ENCODE measurements at places on chromosomes 4 and X.

DNA sequence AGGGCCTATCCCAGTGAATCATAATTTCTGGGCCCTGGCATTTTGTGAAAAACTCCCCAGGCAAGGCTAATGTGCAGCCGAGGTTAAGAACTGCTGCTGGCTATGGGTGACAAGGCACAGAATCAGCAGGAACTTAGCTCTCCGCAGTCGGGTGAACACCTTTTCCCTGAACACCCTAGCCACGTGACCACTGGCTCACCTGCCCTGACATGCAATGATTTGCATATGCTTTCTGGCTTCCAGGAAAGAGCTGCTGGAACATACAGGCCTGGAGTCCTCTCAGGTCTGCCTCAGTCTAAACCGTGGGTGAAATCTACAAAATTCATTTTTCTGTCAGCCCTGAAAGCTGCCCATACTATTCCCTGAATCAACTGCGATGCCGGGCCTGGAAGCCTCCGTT lies 56.6 kb downstream of the ZNF827 start:
- DNase-seq, result no peak

DNA sequence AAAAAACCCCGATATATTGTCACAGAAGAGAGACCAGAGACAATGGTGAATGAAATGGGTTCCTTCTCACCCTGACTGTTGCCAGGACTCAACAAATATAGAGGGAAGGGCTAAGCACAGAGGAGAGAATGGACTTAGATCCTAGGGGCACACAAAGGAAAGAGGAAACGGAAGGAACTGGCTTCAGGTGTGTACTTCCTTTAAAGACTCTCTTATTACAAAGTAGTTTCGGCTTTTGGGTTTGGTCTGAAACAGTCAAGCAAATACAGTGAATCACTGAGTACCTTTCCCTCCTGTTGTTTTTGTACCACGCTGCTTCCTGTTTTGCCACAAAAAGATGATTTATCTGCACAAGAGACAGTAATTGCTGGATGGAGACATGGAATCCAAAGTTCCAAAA lies 46.1 kb upstream of the S100G start:
- no peak for DNase-seq

- no peak for DNase-seq
These were observed 200.9 kb downstream of the DACH2 start for GRCh38 chrX:86349115-86349514.

DNA sequence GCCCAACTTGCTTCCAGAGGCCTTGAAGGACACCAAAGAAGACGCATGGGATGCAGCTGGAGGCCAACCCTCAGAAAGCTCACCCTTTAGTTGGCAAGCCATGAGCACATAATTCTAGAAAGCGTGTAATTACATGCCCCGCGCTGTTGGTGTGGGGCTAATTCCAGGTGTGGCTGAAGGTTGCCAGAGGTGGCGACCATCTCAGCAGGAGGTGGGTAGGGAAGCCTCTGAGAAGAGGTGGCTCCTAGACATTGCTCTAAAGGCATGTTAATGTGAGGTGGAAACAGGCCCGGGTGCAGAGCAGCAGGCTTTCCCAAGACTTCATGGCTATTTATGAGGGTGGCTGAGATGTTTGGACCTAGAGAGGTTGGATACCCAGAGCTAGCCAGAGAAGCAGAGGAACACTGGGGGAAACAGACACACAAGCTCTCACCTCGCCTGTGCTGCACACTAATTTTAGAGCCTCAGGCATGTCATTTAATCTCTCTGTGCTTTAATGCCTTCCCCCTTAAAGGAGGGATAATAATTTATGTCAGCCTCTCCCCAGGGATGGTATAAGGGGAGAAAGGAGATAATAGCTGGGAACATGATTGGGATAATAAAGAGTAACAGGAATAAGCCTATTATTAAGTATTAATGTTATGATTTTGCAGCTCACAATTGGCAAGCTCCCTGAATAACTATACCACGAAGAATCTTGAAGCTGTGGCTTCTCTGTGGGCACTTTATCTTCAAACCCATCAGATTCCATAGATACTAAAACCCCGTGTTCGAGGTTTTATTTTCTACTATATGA lies 60.0 kb upstream of the HELT start:
- DNase-seq, result no peak

- DNase-seq, result no peak
These were observed 99.6 kb upstream of the CCSER1 start for GRCh38 chr4:90027565-90027964.

GRCh38 chr4:139843641-139844040 lies 178.0 kb downstream of the MGST2 start:
- no peak for DNase-seq

DNA sequence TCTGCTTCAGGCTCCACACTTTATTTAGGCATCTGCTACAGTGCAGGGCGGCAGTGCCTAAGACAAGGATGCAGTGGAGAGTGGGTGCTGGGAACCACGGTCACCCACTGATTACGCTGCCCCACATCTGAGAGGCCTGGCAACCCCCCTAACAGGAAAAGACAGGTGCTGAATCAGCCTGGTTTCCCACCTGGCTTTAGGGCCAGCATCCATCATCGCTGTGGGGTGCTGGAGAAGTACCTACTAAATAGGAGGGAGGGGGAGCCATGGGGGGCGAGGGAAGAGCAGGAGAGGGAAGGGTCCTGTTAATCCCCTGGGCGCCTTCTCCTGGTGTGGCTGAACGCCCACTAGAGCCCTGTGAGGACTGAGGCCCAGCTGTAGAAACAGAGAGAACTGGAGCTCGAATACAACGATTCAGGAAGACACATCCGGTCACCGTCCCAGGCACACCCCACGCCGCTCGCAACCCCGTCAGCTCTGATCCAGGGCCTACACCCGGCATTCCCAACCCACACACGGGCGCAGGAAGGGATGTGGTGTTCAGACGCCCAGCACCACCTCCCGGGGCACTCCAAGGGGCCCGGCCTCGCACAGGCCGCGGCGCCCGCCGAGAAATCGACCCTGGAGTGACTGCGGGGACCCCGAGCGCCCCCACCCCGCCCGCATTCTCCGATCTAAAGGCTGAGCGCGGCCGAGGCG lies 554 bp downstream of the DCTD start:
- peak; percentile 20 for DNase-seq

GRCh38 chrX:124895947-124896346 lies 423.7 kb upstream of the TEX13C start:
- no peak for DNase-seq

DNA sequence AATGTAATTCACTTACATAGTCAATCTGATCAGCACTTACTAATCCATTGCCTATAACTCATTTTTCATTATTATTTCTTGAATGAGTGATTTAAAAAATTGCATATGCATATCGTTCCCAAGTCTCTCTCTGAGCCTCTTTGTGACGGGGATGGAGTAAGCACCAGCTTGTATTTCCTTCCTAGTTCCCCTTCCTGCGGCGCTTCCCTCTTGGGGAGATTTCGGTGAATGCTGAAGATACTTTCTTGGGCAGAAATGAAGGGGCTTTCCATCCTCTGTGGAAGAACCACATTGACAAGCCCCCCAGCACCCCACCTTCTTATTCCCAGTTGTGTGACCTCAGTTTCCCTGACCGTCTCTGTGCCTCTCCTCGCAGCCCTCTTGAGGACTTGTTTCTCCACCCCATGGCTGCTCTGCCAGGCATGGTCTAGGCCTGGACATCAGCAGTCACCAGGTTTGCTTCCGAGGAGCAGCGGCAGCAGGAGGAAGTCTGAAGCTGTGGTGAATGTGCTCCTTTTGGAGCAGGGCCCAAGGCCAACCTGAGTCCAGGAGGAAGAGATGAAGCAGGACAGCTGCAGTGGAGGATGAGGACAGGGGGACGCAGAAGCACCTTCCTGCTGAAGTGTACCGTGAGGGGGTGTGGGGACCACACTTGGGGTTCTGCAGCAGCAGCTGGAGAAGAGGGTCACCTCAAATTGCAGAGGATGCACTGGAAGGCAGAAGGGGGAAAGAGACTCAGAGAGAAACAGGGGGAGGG lies 124.9 kb downstream of the IRF2 start:
- no peak for DNase-seq

DNA sequence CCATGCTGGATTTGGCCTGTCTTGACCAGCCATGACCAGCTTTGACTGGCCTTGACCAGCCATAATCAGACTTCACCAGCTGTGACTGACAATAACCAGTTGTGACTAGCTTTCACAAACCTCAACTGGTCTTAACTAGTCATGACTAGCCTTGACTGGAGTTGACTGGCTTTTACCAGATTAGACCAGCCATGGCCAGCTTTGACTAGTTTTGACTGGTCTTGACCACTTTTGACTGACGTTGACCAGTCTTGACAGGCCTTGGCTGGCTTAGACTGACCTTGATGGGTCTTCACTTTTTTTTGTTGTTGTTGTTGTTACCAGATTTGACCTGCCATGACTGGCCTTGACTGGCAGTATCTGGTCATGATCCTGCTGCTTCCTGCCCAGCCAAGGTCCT lies 67.4 kb downstream of the RLIM start:
- no peak for DNase-seq

DNA sequence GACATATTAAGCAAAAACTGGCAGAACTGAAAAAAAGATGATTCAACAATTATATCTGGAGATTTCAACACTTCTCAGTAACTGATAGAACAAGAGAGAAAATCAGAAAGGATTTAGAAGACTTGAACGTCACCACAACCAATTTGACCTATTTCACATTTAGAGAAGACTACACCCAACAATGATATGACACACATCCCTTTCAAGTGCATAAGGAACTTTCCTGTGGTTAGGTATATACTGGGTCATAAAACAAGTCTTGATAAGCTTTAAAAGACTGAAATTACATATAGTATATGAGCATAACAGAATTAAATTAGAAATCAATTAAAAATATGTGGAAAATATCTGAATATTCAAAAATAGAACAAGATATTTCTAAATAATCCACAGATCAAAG lies 201.2 kb upstream of the HAND2 start:
- DNase-seq, result no peak

DNA sequence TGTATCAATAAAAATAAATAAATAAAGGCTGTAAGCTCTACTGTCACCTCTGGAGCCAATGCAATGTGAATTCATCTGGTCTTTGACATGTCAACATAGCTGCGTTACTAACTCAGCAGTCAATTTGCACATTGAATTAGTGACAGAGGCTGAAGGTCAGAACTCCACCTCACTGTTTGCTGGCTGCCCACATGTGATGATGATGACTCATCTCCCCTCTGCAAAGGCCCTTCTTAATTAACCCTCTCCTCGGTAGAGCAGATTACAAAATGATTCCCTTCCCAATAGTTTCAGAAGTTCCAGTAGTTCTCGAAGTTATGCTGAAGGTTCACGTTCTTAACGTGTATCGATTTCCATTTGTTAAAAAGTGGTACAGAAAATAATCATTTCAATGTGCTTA lies 1626.0 kb upstream of the TENM3 start:
- no peak for DNase-seq

- no peak for DNase-seq
These were observed 112.4 kb upstream of the LSM6 start for GRCh38 chr4:146063143-146063542.

DNA sequence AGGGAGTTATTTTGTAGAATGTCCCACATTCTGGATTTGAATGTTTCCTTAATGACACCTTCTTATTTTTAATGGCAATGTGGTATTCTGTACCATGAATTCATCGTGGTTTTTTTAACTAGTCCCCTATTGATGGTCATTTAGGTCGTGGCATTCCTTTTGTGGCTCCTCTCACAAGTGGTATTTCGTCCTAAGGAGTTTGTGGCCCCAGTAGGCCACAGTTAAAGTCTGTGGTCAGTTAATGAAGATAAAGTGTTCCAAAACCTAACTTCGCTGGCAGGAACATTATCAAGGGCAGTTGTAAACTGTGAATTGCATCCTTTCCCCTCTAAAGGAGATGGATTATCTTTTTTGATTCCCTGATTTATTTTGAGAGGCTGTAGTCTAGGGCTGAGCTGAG lies 133.2 kb downstream of the TMEM164 start:
- DNase-seq, result no peak

- no peak for DNase-seq
These were observed 163.2 kb downstream of the CCSER1 start for GRCh38 chr4:90290345-90290744.

DNA sequence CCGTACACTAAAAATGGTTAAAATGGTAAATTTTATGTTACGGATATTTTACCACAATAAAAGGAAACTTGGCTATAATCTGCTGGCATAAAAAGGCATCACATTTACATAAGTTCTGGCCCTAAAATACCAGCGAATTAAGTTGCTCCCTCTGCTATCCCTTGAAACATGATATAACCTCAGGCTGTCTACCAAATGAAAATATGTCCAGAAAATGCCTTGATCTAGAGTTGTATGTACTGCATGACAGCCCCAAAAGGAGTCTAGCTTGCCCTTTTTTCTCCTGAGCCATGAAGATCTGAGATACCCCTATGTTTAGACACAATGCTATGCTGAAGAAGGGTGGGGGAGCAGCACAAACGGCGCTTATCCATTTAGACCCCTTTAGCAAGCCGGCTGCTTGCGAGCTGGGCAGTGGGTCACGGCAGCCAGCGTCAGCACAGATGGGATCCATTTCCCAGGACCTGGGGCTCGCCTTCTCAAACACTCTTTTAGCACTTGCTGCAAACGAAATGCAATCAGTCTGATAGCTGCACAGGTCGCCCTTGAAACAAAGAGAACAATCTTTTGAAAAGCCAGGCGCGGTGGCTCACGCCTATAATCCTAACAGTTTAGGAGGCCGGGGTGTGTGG lies 77.0 kb downstream of the AFAP1 start:
- DNase-seq, result no peak

DNA sequence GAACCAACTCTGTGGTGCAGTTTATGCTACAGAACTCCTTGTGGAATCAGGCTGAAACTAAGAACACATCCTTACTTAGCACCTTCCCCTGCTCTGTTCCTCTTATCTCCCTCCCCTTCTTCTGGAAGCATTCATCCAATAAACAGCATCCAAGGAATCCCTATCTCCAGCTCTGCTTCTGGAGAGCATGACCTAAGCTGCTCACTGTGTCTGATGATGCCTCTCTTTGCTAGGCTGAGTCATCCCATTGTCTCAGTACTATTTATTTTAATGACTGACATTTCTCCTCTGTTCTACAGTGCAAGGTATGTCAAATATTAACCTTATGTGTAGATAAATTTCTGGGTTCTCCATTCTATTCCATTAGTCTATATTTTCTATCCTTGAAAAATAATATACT lies 71.2 kb downstream of the BEND2 start:
- no peak for DNase-seq

DNA sequence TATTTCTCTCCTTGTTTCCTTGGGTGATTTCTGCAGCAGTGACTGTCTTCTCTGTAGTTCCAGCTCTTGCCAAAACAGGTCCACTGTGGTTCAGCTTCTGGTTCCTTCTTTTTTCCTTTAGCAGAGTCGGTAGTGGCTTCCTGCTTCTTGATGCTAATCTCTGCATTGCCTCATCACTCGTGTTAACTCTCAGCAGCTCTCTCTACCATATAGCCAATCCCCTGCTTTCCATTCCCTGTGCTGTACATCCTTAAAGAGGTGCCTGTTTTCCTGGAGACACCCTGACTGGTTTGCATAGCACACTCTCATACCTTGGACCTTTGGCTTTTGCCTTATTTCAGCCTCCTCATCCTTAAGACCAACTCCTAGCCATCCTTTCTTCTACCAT lies 191.2 kb upstream of the LNX1 start:
- DNase-seq, result no peak

- DNase-seq, result no peak
These were observed 92.2 kb upstream of the TRIM2 start for GRCh38 chr4:153112041-153112441.

GRCh38 chrX:4588893-4589292 lies 875.4 kb upstream of the PRKX start:
- no peak for DNase-seq

All from stimulated activated CD4-positive, alpha-beta T cell treated with anti-CD3 and anti-CD28 coated beads, TNF-alpha, amount 100 ng/mL, for 24 hours (primary cell).